G401 (cell line): ENCODE measurements at places on chromosomes 16 and 17. TPM values are rescaled to one million over a fixed set of nuclear protein-coding genes. Genes with fewer than 3 reads are reported as not detected.

Gene GINS3
- 9.9 and 10.8 TPM in 2 replicates for total RNA-seq

Gene KCNAB3
- 0.49 TPM in 1 of 2 replicates, not detected in the other for total RNA-seq

Gene SDR42E2
- total RNA-seq = not detected in 2 replicates

Gene CORO1A
- 35.9 and 41.8 TPM in 2 replicates for total RNA-seq

Gene YPEL3
- not detected in 2 replicates for total RNA-seq

Gene SECTM1
- 3.1 and 10.5 TPM in 2 replicates for total RNA-seq

Gene UTP18
- total RNA-seq = 133 and 139 TPM in 2 replicates

Gene SLC38A8
- total RNA-seq = not detected in 2 replicates

Gene ST6GALNAC2
- total RNA-seq = 14.3 and 30.6 TPM in 2 replicates

Gene CTRB1
- total RNA-seq = not detected in 2 replicates

Gene VAT1L
- total RNA-seq = not detected in 2 replicates

Gene GDPD3
- 0.12 TPM in 1 of 2 replicates, not detected in the other for total RNA-seq

Gene CAMKK1
- 2.3 and 3.4 TPM in 2 replicates for total RNA-seq

Gene PRSS36
- total RNA-seq = 0.06 TPM in 1 of 2 replicates, not detected in the other

Gene KIF19
- not detected in 2 replicates for total RNA-seq

Gene RDM1
- total RNA-seq = 2.2 and 4.7 TPM in 2 replicates

Gene HBA2
- total RNA-seq = not detected in 2 replicates

Gene SLC6A2
- not detected in 2 replicates for total RNA-seq

Gene NETO2
- 31.1 and 50.8 TPM in 2 replicates for total RNA-seq

Gene UTS2R
- total RNA-seq = 1.5 TPM in 1 of 2 replicates, not detected in the other

Gene CLDN7
- total RNA-seq = 0.17 and 3.5 TPM in 2 replicates
